Endothelial cell (in vitro differentiated cells): ENCODE measurements at places on chromosomes 1 and 21.

DNA sequence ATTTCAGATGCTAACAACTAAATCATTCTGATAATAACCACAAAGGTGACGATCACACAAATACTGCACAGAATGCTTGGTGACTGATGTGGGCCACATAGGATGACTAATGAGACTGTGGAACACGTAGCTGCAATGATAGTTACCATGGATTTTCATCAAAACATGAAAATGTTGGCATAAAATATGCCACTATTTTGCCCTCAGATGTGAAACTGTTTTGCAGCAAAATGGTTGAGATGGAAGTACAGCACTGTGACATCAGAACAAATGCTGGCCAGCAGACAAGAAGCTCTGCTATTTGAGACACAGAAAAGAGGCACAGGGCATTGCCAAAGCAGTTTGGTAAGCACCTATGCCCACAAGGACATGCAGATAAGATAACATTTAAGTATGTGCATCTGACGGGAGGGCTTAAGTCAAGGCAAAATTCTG lies 83.8 kb downstream of the NIBAN1 start:
- DNase-seq: no peak

- no peak for DNase-seq
Observed at GRCh38 chr1:105101261-105101660, 1351.6 kb downstream of the AMY1C start.

DNA sequence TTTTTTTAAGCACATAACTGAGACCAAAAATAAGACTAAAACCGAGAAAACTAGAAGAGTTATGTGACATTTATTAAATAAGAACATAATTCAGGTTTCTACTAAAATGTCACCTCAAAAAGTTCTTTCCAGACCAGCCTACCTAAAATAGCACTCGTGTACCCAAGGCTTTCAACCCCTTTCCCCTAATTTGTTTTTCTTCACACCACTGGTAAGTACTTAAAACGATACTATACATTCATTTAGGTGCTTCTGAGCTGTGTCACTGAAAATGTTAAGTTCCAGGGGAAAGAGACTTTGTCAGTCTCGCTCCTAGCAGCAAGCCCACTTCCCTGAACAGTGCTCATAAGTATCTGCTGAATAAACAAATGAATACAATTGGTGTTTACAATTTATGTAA lies 6.8 kb downstream of the RRAGC start:
- DNase-seq: no peak

- no peak for DNase-seq
Observed at GRCh38 chr1:148328884-148329283, 154.2 kb downstream of the PPIAL4G start.

- no peak for DNase-seq
Observed at GRCh38 chr21:38716942-38717341, 88.8 kb upstream of the ETS2 start.
